ENCODE measurements at places on chromosomes 13 and 19.

- DNase-seq: no peak
These were observed 1.8 kb downstream of the LILRB5 start for GRCh38 chr19:54255105-54255775.

DNA sequence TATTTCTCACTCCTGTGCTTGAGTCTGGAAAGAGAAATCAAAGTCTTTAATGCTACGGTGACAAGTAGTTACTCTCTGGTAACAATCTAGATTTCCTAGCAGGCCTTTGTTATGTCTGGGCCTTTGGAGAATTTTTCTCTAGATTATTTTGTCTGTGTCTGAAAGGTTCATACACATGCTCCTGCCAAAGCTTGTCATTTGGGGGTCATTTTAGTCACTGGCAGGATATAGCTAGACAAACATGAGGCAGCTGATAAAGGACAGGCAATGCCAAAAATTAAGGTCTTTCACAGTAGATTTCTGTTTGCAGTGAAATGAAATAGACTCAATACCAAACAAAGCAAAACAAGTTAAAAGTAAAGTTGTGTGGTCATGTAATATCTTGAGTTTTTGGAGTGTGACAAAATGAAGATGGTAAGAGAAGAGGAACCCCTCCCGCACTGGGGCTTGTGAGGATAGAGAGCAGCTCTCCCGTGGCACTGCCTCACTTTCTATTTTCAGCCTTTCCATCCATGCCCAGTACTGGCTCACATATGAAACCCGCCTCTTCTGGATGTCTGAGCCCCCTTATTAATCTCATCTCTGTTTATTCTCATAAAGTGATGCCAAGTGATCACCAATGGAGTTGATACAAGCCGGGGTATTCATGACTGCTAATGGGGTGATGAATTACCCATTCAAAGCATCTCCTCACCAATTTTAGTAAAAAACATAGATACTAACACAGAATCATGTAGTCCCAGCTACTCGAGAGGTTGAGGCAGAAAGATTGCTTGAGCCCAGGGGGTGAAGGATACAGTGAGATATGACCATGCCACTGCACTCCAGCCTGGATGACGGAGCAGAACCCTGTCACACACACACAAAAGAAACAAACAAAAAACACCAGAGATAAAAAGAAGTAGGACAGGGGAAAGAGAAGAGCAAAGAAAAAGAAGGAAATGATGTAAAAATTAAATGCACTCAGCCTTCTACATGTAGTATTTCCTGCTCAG, 389.3 kb downstream of the FGF14 start:
- DNase-seq: no peak

- DNase-seq: no peak
These were observed 3.1 kb downstream of the CDK8 start for GRCh38 chr13:26257049-26257448.

DNA sequence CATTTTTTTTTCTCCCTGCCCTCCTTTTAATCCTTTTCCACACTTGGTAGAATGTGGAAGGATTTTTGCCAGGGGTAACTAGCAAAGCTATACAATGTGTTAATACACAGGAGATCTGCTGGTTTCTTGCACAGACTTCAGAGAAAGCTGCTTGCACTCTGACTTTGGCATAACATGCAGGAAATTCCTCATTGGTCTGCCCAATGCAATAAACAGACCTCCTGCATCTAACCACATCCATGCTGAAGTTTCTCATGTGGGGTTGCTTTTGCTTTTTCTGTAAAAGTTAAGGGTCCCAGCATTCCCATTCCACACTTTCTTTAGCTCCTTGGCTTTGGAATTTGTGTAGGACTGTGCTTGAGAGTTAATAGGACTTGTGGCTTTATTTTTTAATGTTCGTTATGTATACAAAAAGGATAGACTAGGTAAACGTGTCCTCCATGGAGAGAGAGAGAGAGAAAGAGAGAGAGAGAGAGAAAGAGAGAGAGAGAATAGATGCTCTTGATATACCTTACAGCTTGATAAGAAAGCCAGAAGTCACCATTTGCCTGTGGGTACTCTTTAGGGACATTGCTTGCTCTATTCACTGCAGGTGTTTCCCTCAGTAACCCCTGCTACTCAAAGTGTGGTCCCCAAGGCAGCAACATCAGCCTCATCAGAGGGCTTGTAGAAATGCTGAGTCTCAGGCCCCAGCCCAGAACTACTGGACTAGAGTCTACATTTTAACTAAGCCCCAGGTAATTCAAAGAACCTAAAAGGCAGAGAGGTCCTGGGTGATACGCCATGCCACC, 170.5 kb downstream of the SHISA2 start:
- DNase-seq: no peak

DNA sequence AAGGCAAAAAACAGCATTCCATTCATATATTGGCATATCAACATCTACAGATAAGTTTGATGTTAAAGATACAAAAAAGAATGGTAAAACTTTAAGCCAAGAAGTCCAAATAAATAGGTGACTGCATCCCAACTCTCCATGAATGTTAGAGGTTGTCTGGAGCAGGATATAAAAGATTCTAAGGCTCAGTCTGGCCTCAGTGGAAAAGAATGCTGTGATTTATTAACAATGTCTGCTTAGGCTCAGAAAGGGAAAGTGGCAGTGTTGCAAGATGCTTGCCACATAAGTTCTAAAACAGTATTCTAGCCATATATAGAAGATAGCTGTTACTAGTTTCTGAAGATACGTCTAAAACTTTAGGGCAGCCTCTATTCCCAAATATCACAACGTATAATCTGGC, 179.8 kb upstream of the NBEA start:
- DNase-seq: no peak
